ENCODE measurements at places on chromosomes 5 and 9.
A peak's percentile ranks its signal among the peaks of the same experiment; 100 is the strongest.

DNA sequence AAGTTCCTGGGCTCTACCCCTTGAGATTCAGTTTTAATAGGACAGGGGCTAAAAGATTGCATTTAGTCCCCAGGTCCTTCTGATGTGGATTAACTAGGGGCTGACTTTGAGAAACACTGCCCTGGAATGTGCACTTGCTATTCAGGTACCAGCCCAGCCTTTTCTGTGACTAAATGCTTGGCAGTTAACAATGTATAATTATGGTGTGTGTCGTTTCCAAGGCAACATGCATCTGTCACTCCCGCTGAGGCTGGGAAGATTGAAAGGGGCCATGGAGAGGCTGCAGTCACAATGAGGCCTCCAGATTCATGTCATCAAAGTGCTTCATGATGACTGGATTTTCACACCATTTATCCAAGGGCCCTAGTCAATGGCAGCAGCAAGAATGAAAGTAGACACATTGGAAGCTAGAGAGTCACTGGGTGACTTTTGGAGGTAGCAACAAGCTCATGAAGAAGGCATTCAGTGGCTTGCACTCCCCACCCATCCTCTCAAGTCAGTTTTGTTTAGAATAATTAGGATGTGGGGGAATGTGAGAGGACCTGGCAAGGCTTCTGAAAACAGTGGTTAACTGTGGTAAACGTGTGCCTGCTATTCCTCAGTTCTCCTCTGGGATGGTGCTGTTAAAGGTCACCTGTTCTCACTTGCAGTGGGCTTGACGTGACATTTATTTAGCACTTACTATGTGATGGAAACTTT, 28.3 kb downstream of the RAI14 start:
- DNase-seq, result peak; percentile 47

DNA sequence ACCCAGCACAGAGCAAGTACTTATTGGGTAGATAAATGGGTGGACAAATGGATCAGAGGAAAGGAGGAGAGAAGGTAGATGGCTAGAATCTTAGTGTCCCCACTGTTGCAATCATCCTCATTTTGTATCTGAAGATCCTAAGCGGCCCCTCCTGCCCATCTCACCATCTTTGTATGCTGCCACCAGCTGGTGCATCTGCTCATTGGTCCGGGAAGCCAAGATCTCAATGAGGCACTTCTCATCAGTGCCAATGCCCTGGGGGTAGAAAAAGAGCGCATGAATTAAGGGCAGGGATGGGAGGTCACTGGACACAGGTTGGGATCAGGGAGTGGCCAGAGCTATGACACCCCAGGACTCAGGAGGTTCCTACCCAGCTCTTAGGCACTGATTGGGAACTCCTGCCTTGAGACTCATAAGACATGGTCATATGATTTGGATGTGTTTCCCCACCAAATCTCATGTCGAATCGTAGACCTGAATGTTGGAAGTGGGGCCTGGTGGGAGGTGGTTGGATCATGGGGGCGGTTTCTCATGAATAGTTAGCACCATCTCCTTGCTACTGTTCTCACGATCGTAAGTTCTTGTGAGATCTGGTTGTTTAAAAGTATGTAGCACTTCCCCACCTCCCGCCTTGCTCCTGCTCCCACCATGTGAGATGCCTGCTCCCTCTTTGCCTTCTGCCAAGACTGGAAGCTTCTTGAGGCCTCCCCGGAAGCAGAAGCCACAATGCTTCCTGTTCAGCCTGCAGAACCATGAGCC, 20.3 kb downstream of the ANXA6 start:
- no peak for DNase-seq

GRCh38 chr5:36264202-36264760, 22.6 kb upstream of the NADK2 start:
- DNase-seq, result no peak

GRCh38 chr5:58018016-58018415, 441.9 kb downstream of the PLK2 start:
- DNase-seq, result no peak

- no peak for DNase-seq
Observed at GRCh38 chr9:129885018-129885669, 49.9 kb downstream of the USP20 start.

DNA sequence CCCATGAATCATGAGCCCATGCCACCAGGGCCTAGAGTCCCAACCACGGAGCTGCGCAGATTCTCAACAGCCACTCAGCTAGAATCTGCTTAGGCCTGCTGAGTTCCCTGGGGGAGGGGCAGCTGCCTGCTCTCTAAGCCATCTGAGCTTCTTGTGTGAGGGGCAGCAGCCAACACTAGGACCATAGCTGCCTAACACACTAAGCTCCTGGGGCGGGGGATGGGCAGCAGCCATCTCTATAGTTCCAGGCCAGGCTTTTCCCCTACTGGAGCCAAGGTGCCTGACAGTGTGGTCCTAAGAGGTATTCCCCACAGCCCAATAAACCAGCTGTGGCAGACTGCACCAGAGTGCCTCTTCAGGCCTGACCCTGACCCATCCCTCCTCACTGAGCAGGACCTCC, 255.9 kb upstream of the ACO1 start:
- no peak for DNase-seq

GRCh38 chr9:72557549-72557948, 36.1 kb downstream of the TMC1 start:
- DNase-seq, result peak; percentile 90

- peak; percentile 96 for DNase-seq
Observed at GRCh38 chr5:54329731-54330709, 19.6 kb upstream of the ARL15 start.

DNA sequence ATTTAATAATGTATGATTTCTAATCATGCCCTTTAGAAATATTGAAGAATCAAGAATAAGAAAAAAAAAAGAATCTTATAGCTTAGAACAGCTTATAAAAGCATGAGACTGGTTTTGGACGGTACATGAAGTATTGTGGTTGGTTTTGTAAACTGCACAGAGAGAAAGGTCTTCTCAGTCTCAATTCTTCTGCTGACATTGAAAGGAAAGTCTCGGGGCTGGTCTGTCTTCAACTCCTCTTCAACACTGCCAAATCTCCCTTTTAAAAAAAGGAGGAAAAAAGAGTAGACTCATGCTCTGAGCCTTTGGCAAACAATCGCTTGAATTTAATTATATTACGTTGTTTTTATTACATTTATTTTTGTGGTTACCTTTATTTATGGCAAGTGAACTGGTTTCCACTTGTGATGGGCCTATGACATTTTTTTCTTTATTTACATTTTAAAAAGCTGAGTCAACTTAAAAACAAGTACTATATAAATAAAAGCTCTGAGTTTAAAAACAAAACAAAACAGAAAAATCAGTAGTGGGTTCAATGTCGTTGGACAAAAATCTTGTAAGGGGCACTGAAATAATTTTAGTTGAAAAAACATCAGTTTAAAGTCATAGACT, 32.8 kb upstream of the EBF1 start:
- no peak for DNase-seq

DNA sequence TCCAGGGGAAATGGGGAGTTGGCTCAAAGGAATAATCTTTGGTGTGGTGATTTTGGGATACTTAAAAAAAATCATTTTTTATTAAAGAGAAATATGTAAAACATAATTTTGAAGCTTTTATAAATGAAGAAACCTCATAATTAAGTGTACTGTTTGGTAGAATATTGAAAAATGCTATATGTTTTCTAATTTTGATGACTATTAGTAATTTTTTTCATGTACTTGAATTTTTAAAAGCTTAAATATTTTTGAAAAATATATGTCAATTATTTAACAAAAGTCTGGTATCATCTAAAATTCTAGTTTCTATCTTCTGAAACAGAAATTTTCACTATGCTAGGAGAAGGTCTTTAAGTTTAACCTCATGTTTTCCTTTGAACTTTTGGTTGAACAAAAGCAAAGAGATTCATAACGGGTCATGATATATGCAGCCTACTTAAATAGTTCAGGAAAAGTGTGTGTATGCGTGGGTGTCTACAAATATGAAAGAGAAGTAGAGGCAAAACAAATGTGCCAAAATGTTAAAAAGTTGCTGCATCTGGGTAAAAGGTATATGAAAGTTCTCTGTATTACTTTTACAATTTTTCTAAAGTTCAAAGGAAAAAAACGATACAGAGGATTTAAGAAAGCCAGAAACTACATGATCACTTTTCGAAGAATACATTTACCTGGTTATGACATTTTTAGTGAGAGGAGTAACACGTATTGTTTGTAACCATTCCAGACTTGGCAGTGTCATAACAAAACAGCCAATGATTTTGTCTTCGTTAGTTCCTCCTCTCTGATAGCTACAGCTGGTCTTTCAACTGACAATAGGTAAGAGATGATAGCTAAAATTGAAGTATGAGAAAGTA, 117.3 kb upstream of the TNFAIP8 start:
- no peak for DNase-seq

DNA sequence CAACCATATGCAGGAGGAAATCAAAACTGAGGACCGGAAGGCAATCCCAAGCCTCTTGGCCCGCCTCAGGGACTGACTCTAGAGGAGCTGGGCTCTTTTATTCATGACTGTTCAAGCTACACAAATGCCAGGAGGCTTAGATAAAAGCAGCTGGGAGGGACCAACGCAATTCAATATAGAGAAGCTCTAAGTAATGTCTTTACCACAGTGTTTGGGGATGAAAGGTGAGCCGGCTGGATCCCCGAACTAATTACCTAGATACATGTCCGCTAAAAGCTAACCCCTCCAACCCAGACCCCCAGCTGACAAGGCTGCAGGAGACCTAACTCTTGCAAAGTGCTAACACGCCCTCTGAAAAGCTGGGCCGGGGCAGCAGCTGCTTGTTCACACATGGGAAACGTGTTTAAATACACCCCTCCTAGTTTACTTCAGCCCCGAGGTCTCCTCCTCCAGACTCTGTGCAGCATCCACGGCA, 67.5 kb downstream of the TLE1 start:
- no peak for DNase-seq

GRCh38 chr5:133524666-133525065, 87.7 kb downstream of the FSTL4 start:
- DNase-seq, result no peak

- DNase-seq, result no peak
Observed at GRCh38 chr5:92896722-92897121, 684.3 kb downstream of the NR2F1-AS1 start.

GRCh38 chr9:36093384-36093783, 43.1 kb upstream of the GLIPR2 start:
- DNase-seq, result no peak

GRCh38 chr5:118479285-118479684, 509.1 kb downstream of the DTWD2 start:
- no peak for DNase-seq

GRCh38 chr5:21244982-21245381, 1257.0 kb upstream of the CDH18 start:
- DNase-seq, result no peak

DNA sequence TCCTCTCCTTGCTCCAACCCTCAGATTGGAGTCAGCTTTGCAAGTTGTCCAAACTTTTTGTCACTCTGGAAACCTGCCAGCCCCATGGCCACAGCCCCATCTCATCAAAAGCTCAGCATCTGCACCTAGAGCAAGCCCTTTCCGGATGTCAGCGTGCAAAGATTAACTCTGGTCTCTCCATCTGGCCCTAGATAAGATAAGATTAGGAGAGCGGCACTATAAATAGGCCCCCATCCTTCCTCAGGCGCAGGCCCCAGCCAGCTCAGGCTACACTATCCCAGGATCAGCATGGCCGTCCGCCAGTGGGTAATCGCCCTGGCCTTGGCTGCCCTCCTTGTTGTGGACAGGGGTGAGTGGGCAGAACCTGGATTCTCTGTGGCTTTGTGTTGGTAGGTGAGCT, at the start of gene SPINK4:
TSS of gene SPINK4 (plus strand) at position 247 of the 400 bp plus-strand sequence. CDS start at position 289, 42 bp downstream.
- DNase-seq, result no peak

GRCh38 chr5:149166591-149167100, 25.4 kb downstream of the ABLIM3 start:
- DNase-seq, result no peak

GRCh38 chr9:2362150-2362549, 259.4 kb upstream of the VLDLR start:
- no peak for DNase-seq

GRCh38 chr5:138969323-138970002, 94.3 kb upstream of the LRRTM2 start:
- no peak for DNase-seq

Measured in HFFc6 (cell line).